NCI-H187 (cell line): ENCODE measurements at places on chromosomes 5 and 9.

GRCh38 chr9:96436063-96436455 is 13.9 kb upstream of the HABP4 start:
- DNase-seq, result no peak

GRCh38 chr9:106675780-106676179 is 187.2 kb upstream of the ZNF462 start:
- DNase-seq, result no peak

GRCh38 chr5:14142202-14142826 is 828 bp upstream of the TRIO start:
- no peak for DNase-seq

DNA sequence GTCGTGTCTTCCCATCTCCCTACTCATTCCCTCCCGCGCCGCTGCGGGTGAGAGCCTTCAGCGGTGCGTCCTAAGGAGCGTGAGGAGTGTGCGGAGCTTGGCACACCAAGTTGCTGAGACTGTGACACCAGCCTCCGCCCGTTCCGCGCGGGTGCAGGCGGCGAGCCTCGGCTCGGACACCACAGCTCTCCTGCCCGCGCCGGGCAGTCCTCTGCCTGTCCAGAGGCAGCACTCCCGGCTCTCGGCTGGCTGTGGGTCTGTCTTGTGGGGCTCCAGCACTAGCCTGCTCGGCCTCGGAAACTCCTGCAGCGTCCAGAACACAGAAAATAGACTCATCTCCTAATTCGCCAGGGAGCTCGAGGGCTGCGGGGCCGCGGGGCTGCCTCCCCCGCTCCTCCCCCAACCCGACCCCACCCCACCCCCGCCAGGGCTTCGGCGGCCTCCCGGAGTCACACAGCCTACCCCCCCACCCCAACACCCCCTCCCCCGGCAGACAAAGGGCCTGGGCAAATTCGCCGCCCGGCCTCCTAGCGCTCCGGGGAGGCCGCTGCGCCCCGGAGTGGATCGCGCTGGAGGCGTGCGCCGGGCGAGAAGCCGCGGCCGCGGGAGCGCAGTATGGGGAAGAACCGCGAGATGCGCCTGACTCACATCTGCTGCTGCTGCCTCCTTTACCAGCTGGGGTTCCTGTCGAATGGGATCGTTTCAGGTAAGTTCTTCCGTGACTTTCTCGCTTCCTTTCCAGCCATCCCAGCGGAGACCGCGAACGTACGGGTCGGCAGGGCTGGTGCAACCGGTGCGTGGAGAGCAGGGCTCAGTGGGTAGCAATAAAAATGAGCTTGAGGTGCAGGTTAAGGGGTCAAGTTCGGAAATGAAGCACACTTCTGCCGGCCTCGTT is at the start of gene ADAMTS19:
TSS of gene ADAMTS19 (plus strand) at position 522 of the 895 bp plus-strand sequence. CDS start at position 616, 94 bp downstream.
- DNase-seq, result no peak

DNA sequence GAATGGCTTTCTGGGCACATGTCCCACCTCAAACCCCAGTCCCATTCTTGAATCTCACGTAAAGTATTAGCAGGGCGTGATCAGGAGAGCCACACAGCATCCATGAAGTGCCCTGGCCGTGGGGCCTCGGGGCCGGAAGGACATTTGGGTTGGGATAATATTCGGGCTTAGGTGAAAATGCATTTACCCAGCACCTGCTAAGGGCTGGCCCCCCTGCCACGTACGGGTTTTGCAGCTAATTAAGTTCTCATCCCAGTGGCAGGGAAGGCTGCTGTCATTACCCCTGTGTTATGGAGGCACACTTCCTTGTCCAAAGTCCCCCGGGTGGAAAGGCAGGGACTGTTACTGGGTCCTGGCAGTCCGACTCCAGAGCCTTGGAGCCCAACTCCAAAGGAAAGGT is 29.0 kb downstream of the ROPN1L start:
- DNase-seq, result no peak

DNA sequence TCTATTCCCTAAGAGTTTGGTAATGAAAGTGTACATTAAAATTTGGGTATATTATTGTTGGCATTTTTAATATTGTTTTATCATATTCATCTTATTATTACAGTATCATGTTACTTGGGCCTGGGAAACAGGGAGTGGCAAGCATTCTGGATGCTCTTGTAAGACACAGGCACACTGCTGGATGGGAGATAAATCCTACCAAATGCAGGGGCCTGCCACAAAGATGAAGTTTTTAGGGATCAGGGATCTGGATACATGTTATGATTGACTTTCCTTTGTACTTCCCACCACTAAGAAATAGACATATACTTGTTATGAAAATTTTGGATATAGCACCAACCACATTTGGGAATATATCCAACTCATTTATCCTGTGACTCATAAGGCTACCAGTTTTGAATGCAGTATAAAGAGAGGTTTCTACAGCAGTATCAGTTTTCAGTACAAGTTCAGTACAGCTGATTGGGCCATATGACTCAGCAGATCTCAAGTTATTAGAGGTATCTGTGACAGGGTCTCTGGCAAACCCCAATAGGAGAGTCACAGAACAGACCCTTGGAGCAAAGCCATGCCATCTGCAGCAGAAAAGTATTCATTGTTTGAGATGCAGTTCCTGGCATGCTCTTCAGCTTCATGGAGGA is 360.1 kb downstream of the DMAC1 start:
- no peak for DNase-seq

DNA sequence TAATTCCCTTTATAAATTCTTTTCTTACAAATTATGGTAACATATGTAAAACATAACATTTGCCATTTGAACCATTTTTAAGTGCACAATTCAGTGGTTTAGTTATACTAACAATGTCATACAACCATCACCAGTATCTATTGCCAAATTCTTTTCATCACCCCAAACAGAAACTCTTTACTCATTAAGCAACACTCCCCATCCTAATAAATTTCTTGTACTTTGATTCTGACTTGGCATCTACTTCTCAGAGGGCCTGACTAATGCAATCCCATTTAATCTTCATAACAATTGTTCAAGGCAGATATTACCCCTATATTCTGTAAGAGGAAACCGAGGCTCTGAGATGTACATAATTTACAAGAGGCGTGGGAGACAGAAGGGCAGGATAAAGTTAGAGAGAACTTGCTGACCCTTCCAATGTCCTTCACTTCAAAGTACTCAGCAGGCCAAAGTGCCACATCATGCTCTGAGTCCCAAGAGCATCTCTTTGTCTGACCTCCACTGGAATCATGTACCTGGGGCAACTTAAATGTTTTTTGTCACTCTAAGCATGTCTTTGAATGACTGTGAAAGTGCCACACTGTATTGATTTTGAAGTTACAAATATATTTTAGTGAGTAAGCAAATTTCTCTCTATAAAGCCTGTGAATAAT is 255.3 kb downstream of the KIF4B start:
- no peak for DNase-seq
